Smooth muscle cell of trachea (primary cell): ENCODE measurements at places on chromosomes 5 and 9. TPM values are rescaled to one million over a fixed set of nuclear protein-coding genes. Genes with fewer than 3 reads are reported as not detected.

Gene C9orf85
- total RNA-seq = 14.9 and 19.5 TPM in 2 replicates

Gene CTNND2
- total RNA-seq = not detected in 2 replicates

Gene TSLP
- 5.7 and 6.5 TPM in 2 replicates for total RNA-seq

Gene SARDH
- 5.1 and 5.7 TPM in 2 replicates for total RNA-seq

Gene C1QTNF3
- 0.99 and 1.5 TPM in 2 replicates for total RNA-seq

Gene PCDHGB3
- 7.1 and 9.4 TPM in 2 replicates for total RNA-seq

Gene RNF180
- total RNA-seq = 0.83 and 2.0 TPM in 2 replicates

Gene OGN
- total RNA-seq = 17.5 and 19.6 TPM in 2 replicates

Gene CCL19
- not detected in 2 replicates for total RNA-seq

Gene C1QTNF2
- 1.2 and 3.2 TPM in 2 replicates for total RNA-seq
